Activated T-cell treated with anti-CD3 and anti-CD28 coated beads, Interleukin-2, amount 50 U/mL, for 72 hours (primary cell): ENCODE measurements at places on chromosomes 4 and X. TPM values are rescaled to one million over a fixed set of nuclear protein-coding genes. Genes with fewer than 3 reads are reported as not detected.

The NWD2 gene
- total RNA-seq = not detected

The MAPK10 gene
- total RNA-seq = not detected

GRCh38 chr4:153211986-153212728, 7.9 kb downstream of the TRIM2 start:
- DNase-seq = no peak

GRCh38 chr4:11014199-11014598, 329.6 kb upstream of the CLNK start:
- no peak for DNase-seq

The ZNF275 gene
- total RNA-seq = 15.6 TPM

DNA sequence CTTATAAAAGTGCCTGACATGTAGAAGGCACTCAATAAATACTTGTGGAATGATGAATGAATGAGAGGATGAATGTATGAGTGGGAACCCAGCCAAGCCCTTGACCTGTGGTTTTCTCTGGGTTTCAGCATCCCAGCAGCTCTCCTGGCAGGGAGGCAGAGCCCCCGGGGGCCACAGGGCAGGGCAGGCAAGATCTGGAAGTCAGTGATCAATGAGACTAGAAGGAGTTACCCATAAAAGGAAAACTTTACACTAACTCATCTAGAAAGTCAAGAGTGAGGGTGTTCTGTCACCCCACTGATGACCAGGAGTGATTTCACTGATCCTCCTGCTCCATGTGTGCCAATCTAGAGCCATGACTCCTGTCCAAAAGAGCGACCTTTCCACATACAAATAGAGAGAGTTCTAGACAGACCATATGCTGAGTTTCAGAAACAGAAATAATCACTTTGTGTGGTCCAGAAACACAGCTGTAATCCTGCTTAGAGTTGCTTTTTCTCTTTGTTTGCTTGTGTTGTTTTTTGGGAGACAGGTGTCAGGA, 37.4 kb downstream of the MGARP start:
- no peak for DNase-seq

GRCh38 chr4:69610484-69610883, 29.0 kb downstream of the UGT2A2 start:
- DNase-seq = no peak

DNA sequence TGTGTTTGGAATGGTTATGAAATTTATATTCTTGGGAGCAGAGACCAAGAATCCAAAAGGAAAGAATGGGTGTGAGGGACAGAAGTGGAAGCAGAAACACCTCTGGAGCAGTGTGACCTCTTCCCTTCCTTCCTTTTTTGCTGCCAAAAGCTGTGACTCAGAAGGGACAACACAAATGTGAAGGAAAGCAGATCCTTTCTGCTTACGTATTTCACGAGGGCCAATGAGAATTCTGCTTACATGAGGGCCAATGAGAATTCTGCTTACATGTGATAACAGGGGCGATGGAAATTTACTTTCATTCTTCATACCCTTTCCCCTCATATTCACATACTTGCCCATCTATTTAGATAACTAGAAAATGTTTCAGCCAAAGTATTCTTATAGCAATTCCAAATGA, 404.6 kb downstream of the PRDM5 start:
- no peak for DNase-seq

- DNase-seq = no peak
Observed at GRCh38 chr4:88247148-88247547, 37.2 kb downstream of the PPM1K start.

- DNase-seq = no peak
Observed at GRCh38 chr4:118920247-118920646, 31.6 kb downstream of the SYNPO2 start.

GRCh38 chr4:16133406-16133805, 49.6 kb upstream of the PROM1 start:
- DNase-seq = no peak

GRCh38 chr4:105057370-105058105, 89.1 kb upstream of the TET2 start:
- no peak for DNase-seq

The FRAS1 gene
- 0.07 TPM for total RNA-seq

The GC gene
- not detected for total RNA-seq

The CT45A3 gene
- total RNA-seq = not detected

DNA sequence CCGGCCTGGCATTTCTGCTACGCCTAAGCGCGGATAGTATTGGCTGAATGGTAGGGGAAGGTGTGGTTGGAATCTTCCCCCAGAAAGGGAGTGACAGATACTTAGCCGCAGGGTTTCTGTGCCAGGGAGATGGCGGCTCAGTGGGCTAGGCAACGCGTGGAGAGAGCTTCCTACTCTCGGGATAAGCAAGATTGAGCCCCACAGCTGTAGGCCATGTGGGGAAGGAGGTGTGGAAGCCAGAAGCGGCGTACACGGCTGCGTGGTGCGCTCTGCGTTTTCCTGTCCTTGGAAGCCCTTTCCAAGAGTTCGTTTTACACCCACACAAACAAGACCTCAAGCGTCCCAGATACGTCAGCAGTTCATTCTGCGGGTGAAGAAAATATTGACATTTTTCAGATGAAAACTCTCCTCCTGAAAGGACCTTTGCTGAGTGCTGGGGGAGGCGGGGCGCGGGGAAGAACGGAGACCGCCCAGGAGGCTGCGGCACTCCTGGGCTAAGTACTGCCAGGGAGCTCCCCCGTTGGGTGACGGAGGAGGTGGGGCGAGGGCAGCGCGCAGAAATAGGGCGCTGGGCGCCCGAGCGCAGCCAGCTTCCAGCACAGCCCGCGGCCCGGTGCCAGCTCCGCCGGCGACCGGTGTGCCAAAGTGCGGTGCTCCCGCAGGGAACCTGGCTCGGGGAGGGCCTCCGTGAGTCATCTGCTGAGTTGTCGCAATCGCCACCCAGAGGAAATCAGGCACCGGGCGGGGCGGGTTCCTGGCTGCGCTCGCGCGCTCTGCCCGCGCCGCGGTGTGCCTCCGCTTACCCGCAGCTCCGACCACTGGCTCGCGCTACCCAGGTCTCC, at the start of gene GPAT3:
TSS of gene GPAT3 (plus strand) at position 589 of the 842 bp plus-strand sequence. CDS start 515 bp downstream, outside the sequence.
- peak; percentile 82 for DNase-seq

- DNase-seq = no peak
Observed at GRCh38 chr4:1598206-1599025, 85.7 kb downstream of the FAM53A start.

GRCh38 chrX:136272325-136272724, 21.1 kb upstream of the MAP7D3 start:
- no peak for DNase-seq

DNA sequence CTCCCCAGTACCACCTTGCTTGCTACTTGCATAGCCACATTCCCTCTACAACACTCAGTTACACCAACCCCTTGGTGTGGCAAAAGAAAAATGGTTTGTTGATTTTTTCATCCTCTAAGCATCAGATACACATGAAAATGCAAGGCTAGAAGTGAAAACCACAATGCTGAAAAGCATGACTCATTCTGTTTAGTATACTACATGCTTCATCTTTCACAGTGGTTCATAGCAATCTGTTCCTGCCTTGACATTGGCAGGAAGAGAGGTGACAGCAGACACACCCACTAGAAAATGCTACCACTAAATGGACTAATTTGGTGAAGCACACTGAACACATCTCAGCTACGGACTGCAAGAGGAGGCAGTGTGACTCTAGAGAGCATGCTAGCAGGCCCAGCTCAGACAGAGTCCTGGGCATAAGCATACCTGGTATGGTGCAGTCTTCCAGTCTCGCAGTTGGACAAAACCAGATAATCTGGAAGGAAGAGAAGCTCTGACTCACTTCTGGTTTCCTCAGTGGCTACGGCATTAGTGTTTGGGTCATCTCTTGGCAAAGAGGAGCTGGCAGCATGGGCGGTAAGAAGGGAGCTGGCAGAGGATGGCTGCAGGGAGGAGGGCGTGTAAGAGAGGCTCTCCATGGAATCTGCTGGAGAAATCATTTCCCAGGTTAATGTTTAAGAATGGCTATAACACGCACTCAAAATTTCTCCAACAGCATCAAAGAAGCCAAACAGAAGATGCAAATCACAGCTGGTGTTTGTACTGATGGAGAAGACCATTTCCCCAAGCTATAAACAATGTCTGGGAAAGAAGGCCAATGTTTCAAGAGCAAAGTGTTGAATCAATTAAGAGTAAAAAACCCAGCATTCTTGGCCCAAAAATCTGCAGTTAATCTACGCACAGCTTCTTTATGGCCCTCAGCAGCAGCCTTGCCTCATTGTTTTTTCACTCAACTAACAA, 37.8 kb downstream of the GAB3 start:
- DNase-seq = peak; percentile 45

The LINC00632 gene
- 1.4 TPM for total RNA-seq

The FATE1 gene
- not detected for total RNA-seq

- DNase-seq = no peak
Observed at GRCh38 chr4:151879705-151880445, 119.1 kb upstream of the GATB start.

The SPANXA1 gene
- total RNA-seq = not detected

The ARMCX4 gene
- total RNA-seq = 7.7 TPM
